ENCODE measurements at places on chromosomes 1 and 21.

GRCh38 chr21:44865561-44866280 is 7.8 kb downstream of the PTTG1IP start:
- DNase-seq: peak; percentile 41

- DNase-seq: peak; percentile 38
Observed at GRCh38 chr1:19179597-19180264, 30.3 kb downstream of the UBR4 start.

GRCh38 chr1:98688110-98688739 is 26.7 kb downstream of the SNX7 start:
- no peak for DNase-seq

DNA sequence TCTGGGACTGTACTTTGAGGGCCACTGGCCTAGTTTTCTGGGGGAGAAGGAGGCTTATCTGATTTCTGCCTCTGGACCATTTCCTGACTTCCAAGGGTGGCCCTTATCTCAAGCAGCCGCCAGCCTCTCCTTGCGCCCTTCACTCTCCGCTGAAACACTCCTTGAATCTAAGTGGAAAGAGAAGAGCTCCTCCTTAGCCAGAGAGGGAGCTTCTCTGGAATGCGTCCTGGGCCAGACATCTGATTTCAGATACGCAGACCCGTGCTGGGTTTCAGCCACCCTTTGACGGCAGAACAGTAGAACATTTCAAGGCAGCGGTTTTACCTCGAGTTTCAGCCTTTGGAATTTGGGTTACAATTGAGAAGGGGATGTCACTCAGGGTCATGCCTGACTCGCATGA is 308.0 kb downstream of the CAMTA1 start:
- no peak for DNase-seq

DNA sequence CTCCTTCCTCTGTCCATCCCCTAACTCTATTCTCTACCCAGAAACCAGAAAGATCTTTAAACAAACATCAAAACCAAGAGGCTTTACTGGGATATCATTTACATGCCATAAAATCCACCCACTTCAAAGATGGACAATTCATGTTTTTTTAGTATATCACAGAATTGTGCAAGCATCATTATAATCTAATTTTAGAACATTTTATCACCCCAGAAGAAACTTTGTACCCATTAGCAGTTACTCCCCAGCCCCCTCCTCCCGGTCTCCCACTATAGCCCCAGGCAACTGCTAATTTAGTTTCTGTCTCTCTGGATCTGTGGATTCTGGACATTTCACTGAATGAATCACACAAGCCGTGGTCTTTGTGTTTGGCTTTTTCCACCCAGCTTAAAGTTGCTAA is 4.8 kb upstream of the SELENON start:
- DNase-seq: no peak
